Thymus (tissue), 14 donors: ENCODE measurements at places on chromosomes 1 and 21. TPM values are rescaled to one million over a fixed set of nuclear protein-coding genes. Genes with fewer than 3 reads are reported as not detected.
A peak's percentile ranks its signal among the peaks of the same experiment; 100 is the strongest.

DNA sequence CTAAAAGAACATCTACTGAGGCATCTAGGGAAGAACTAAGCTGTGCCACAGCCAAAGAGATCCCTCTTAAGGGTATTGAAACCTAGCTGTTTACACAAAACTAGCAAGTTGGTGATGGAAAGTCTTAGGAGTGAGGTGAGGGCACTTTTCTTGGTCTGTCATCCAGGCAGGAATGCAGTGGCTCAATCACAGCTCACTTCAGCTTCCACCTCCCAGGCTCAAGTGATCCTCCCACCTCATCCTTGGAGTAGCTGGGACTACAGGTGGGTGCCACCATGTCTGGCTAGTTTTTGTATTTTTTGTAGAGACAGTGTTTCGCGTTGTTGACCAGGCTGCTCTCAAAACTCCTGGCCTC is 2.4 kb downstream of the PLEKHO1 start:
- peaks cover 40% of the 10 kb centered on the region for H3K4me1 ChIP-seq
- DNase-seq, result no peak

Gene NUF2
- total RNA-seq, result 45.8 TPM

- DNase-seq, result no peak
- peaks cover 30% of the 10 kb centered on the region for H3K4me1 ChIP-seq
- H3K36me3 ChIP-seq, result peaks cover 26% of the 10 kb centered on the region
- H3K27me3 ChIP-seq, result no peaks in the 10 kb centered on the region
- peak overlapping the region; percentile 93 for H3K4me3 ChIP-seq
- peak overlapping the region; percentile 85 for H3K27ac ChIP-seq
Measured at GRCh38 chr1:228083871-228084278, 1.4 kb downstream of the ARF1 start.

Gene PDPN
- 5.4 TPM for total RNA-seq

Gene TSACC
- 0.71 TPM for total RNA-seq

GRCh38 chr1:219010720-219011119 is 163.0 kb upstream of the LYPLAL1 start:
- H3K4me3 ChIP-seq, result no peak overlapping the region
- no peak overlapping the region for H3K27ac ChIP-seq
- no peaks in the 10 kb centered on the region for H3K36me3 ChIP-seq
- DNase-seq, result no peak
- no peaks in the 10 kb centered on the region for H3K27me3 ChIP-seq

DNA sequence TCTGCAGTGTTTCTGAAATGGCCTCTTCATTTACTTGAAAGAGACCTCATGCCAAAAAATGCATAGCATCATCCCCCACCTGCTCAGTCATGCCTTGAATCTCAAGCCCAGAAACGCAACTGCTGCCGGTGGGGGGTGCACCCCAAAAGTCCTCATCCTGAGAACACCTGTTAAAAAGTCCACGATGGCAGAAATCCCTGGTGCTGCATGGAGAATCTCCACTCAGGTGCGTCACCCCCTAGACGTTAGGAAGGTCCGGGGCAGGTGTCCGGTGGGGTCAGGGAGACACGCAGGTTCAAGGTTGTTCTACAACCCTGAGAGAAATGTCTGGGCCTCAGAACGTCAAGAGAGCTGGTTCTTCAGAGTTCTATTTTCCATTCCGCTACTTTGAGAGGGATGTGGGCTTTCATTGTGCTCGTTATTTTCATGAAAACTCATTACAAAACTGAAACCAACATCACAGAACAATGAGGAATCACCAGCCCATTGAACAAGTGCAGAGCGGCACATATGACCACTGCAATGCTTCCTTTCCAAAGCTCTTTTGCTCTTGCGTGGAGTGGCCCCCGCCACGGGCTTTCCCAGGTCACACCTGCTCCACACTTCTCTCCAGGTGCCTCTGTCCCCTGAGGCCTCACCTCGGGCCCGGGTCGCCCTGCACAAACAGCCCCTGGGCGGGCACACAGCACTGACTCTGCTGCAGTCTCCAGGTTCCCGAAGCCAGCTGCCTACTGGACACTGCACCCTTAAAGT is 201.9 kb downstream of the TOMM20 start:
- H3K27ac ChIP-seq, result no peak overlapping the region
- no peaks in the 10 kb centered on the region for H3K36me3 ChIP-seq
